Effector memory CD4-positive, alpha-beta T cell (primary cell): ENCODE measurements at places on chromosomes 13 and 19.

DNA sequence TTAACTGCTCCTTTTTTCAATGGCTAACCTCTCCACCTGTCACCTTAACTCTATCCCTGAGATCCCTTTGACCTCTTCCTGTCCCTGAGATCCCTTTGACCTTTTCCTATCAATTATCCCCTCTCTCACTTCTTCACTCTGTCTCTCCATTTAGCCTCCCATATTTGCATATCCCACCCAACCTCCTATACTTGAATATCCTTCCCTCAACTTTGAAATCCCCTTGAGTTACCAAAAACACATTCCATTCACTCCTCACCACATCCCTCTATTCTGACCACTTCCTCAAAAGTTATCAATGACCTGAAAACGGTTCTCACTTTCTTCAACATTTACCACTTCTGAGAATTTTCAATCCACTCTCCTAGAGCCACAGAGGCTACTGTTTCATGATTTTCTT, 3.0 kb downstream of the MYCBP2 start:
- DNase-seq, result no peak

- no peak for DNase-seq
These were observed 45.0 kb downstream of the MYH14 start for GRCh38 chr19:50248413-50248812.

GRCh38 chr13:111994578-111994977, 72.4 kb upstream of the SOX1 start:
- DNase-seq, result no peak

DNA sequence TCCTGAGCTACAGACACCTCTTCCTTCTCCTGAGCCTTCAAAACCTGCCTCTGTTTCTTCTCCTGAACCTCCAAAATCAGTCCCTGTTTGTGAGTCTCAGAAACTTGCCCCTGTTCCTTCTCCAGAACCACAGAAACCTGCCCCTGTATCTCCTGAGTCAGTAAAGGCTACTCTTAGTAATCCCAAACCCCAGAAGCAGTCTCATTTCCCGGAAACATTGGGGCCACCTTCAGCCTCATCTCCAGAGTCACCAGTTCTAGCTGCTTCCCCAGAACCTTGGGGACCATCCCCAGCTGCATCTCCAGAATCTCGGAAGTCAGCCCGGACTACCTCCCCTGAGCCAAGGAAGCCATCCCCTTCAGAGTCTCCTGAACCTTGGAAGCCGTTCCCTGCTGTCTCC, 10.0 kb downstream of the CHAMP1 start:
- DNase-seq, result no peak

DNA sequence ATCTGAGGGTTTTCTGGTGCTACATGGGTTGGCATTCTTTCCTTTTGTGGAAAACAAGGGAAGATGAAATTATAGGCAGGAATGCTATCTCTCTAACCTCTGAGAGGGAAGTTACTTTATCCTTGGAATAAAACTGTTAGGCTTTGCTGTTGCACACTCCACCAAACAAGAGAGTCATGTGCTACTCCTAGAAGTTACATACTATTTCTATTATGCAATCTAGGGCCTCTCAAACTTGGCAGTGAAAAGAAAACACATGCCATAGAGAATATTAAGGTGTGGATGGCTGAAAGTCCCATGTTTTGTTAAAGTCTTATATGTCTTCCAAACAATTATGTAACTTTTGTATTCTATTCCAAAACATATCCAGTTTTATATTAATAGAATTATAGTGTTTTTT, 367.9 kb downstream of the SLC7A1 start:
- DNase-seq, result no peak

DNA sequence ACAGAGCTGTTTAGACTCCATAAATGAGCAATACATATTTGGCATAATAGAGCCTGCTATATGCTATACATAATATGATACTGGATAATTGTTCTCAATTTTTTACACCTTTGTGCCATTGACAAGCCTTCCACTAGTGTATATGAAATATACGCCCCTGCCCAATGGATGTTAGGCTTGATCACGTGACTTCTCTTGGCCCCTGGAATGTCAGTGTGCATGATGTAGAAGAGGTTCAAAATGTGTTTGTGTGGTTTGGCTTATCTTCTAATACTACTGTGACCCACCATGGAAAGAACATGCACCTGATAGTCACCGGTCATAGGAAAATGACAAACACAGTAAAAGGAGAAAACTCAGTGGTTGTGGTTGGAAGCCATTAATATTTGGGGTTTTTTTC, 479.4 kb downstream of the PCDH20 start:
- no peak for DNase-seq

GRCh38 chr19:5083547-5083965, 114.6 kb downstream of the KDM4B start:
- no peak for DNase-seq

- no peak for DNase-seq
These were observed 810 bp upstream of the KANK2 start for GRCh38 chr19:11198175-11198534.

DNA sequence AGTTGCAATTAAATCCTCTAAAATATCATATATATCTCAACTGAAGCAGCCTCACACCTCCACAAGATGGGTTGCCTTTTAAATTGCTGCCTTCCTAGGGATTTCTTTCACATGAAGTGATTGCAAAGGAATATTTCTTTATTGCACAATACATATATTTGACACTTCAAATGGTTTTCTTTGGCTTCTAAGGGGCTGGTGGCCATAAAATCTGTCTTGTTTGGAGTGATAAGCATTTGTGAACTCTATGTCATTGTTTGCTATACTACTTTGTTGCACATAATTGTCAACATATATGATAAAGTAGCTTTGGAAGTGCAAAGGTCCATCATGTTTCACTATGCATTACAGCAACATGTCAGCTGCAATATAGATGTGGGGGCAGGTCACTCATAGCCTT, 2380.9 kb downstream of the PCDH9 start:
- DNase-seq, result no peak

GRCh38 chr13:45315520-45316167, 25.3 kb downstream of the TPT1 start:
- DNase-seq, result no peak

GRCh38 chr19:24159707-24160106, 72.7 kb downstream of the ZNF254 start:
- DNase-seq, result no peak

- peak; percentile 61 for DNase-seq
These were observed 630 bp downstream of the RNF126 start for GRCh38 chr19:662207-662961.

- DNase-seq, result no peak
These were observed 23.1 kb upstream of the SPRY2 start for GRCh38 chr13:80363890-80364503.
